ENCODE measurements at places on chromosomes 2 and 18.

DNA sequence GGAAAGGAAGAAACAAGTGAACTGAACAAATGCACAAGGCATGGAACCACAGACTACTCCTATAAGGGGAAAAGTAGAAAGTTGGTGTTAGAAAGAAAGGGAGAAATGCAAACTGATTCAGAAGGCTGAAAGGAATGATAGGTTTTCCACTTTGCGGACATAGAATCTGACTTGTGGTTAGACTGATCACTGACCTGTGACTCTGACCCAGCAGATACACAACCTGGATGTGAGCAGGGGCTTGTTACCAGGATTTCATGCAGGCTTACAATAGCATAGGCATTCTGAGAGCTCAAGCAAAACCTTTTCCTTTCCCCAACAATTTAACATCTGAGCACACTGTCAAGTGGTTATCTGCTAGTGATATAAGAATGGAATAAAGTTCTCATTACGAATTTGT lies 237.0 kb upstream of the CDH20 start:
- DNase-seq = no peak

GRCh38 chr2:180657054-180657453 lies 323.4 kb upstream of the UBE2E3 start:
- DNase-seq = peak; percentile 93

- DNase-seq = peak; percentile 95
These were observed 680.2 kb downstream of the NYAP2 start for GRCh38 chr2:226079671-226080181.

GRCh38 chr18:10519366-10519765 lies 6.5 kb upstream of the NAPG start:
- no peak for DNase-seq

GRCh38 chr2:62340994-62341484 lies 145.1 kb downstream of the B3GNT2 start:
- peak; percentile 13 for DNase-seq

DNA sequence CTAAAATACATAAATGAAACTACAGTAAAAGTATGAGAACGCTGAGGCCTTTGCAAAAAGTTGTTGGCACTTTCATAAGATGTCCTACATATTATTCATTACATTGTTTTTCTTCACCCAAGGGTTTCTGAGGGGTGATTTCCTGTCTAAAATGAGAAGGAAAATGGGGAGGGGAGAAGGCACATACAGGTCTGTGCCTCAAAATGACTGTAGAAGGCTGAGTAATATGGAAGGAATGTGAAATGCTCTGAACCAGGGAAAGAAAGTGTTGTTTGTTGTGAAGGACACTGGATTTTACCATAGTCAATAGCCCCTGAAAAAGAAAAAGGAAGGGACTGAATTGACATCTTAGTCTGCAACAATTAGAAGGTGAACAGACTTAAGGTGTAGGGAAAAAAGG lies 99.5 kb upstream of the RNF152 start:
- DNase-seq = peak; percentile 92

GRCh38 chr18:48852292-48852691 lies 98.5 kb downstream of the SMAD7 start:
- peak; percentile 65 for DNase-seq

GRCh38 chr2:138486363-138487198 lies 15.0 kb upstream of the SPOPL start:
- no peak for DNase-seq

DNA sequence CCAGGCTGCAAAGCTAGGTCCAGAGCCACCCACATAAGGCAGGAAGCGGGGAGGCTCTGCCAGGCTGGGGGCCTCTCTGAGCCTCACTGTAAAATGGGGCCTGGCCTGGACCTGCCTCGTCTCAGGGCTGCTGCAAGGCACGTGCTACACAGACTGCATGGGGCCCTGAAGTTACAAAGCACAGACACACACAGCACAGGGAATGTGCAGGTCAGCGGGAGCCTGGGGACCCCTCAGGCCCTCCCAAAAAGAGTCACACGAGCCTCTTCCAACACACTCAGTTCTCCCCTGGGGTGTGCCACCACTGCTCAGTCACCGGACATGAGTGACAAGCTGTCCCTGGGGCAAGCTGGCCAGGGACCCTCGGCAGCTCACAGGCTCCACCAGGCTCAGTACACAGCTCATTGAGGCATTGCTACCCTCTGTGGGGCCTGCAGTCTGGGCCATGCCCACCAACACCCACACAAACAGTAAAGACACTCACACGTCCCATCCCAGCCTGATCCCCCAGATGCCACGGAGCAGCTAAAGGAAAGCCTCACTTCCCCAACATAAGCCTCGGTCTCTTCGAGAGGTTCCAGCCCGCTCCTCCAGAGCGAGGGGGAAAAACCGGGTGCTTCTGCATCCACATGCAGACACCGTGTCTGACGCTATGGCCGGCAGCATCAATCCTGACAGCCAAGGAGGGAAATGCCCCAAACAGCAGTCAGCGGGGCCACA lies 33.7 kb downstream of the BOK start:
- DNase-seq = no peak

DNA sequence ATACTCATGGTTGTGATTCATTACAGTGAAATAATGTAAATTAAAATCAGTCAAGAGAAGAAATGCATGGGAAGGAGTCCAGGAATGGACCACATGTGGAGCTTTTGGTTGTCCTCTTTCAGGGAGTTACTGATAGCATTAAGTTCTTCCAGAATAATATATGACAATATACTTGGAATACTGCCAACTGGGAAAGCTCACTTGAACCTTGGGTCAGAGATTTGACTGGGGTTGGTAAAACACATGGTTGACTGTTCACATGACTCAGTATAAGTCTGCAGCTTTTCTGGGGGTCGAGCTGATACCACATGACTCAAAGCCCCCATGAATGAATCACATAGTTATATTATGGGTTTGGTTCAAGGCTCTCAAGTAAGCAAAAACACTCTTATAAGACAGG lies 1109.0 kb upstream of the CHAC2 start:
- no peak for DNase-seq

- DNase-seq = no peak
These were observed 143.4 kb downstream of the NDUFA10 start for GRCh38 chr2:239881561-239882320.

DNA sequence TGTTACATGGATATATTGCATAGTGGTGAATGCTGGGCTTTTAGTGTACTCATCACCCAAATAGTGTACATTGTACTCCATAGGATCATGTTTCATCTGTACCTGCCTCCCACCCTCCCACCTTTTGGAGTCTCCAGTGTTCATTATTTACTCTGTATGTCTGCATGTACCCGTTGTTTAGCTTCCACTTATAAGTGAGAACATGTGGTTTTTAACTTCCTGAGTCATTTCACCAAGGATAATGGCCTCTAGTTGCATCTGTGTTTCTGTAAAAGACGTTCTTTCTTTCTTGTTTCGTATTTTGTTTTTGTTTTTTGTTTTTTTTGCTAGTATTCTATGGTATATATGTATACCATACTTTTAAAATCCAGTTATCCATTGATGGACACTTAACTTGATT lies 107.5 kb downstream of the MSTN start:
- no peak for DNase-seq

GRCh38 chr2:31810200-31810917 lies 200.4 kb downstream of the MEMO1 start:
- no peak for DNase-seq

GRCh38 chr18:58967751-58968254 lies 103.1 kb downstream of the ZNF532 start:
- DNase-seq = no peak

DNA sequence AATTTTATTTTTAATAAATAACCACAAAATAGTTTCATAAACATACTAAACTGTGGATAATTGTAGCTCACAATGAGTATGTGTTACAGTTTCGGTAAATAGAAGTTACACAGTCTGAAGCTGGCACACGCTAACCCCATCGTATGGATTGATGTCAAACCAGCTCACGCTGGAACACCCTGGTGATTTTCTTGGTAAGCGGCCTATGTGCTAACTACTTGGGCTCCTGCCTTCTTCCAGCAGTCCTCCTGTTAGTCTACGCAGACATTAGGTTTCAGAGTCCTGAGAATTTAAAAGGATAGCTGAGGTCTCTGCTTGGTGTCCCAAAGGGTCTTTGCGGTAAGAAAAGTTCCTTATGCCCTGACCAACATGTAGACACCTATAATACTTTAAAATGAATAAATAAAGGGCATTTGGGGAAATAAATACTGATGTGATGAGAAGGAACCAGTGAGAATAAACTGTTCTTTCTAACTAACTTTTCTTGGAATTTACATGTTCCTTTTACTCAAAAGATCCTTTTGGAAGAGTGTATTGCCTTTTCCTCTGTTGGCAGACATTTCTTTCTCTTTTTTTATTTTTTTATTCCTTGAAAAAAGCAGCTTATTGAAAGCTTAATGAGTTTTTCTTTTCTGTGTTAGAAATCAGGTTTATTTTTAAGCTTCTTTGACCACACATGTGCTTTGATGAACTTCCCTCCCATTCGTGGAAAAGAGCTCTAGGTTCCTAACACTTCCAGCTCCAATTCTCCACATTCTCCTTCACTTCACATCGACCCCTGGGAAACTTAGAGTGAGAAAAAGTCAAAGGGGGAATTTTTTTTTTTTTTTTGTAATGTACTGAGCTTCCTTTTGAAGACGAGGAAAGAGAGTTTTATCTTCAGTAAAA lies 322.2 kb downstream of the IRS1 start:
- no peak for DNase-seq

DNA sequence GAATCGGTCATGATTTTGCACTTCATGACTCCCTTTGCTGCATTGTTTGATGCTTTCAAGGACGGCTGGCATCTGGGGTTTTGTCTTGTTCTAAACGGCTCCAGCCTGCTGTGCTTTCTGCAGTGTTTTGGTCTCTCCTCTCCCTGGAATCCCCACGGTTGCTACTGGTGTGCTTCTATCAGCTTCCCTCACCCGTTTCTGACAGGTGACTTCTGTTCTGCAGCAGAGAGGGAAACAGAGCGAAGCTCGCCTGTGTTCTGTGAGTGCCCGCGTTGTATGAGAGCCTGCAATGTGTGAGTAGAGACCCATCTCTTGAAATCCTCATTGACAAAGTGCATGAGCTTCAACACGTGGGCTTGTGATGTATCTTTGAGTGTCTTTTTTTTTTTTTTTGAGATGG lies 102.8 kb downstream of the DCDC2C start:
- no peak for DNase-seq

DNA sequence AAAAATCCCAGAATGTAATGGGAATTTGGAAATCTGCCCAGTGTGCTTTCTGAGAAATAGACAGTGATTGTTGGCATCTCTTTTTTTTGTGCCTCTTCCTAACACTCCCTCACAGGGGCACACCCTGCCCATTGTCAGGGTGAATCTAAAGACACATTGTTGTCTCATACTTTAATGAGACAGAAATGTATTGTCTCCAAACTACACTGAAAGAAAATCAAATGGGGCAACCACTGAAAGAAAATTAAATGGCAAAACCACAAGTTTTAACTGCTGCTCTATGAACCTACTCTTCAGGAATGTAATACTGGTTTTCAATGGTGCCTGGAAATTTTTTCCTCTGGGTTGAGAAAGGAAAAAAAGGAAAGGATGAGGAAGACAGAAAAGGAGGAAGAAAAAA lies 43.2 kb upstream of the GLS start:
- DNase-seq = peak; percentile 82

DNA sequence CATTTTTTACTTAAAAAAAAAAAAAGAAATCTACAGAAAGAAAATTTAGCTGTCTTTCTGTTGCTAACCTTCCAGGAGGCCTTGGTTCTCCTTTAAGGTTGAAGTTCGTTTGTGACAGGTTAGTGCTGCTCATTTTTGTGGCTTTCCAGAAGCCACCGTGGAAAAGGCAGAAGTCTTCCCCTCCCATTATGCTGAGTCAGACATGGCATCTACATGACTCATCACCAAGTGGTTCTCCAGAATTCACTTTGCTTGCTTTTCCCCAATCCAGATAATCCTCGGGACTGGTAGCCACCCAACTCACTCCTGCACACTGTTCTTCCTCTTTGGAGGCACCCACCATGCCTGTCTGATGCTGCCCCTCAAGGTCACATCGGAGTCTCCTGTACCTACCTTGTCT lies 228.7 kb downstream of the PIK3C3 start:
- peak; percentile 74 for DNase-seq

DNA sequence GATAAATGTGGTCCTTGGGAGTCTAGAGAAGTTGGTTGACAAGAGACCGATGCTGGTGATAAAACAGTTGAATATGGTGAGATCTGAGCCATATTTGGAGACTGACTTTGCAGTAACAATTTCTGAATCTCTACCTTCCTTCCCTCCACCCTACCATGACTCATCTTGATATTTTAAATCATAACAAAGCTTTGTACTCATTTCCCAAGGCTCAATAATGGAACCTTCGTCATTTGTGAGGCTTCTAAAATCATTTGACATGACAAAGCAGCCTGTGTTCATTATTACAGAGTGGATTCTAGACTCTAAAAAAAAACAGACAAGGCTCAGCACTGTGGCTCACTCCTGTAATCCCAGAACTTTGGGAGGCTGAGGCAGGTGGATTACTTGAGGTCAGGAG lies 38.5 kb upstream of the PDCL3 start:
- DNase-seq = peak; percentile 58

GRCh38 chr2:10365412-10365811 lies 62.7 kb downstream of the HPCAL1 start:
- DNase-seq = no peak

DNA sequence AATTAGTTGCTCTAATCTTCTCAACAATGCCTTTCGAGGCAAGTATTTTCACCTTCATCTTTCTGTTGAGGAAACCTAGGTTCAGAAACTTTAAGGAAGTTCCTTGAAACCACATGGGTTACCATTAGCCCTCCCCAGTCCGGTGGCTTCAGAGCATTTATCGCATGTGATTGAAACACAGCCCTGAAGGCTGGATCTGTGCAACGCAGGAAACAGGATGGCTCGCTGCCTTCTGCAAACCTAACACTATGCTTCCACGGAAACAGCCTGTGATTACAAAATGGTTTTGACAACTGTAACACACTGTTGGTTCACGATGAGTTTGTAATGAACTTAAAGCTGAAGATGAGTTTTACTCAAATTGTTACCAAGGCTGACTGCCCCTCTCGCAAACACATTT lies 68.5 kb downstream of the EPB41L3 start:
- DNase-seq = no peak

- peak; percentile 45 for DNase-seq
These were observed 5.1 kb downstream of the ZNF236 start for GRCh38 chr18:76827205-76828200.

GRCh38 chr2:60707750-60708371 lies 48.2 kb upstream of the PAPOLG start:
- peak; percentile 60 for DNase-seq

GRCh38 chr18:58937071-58937886 lies 72.6 kb downstream of the ZNF532 start:
- DNase-seq = peak; percentile 65

DNA sequence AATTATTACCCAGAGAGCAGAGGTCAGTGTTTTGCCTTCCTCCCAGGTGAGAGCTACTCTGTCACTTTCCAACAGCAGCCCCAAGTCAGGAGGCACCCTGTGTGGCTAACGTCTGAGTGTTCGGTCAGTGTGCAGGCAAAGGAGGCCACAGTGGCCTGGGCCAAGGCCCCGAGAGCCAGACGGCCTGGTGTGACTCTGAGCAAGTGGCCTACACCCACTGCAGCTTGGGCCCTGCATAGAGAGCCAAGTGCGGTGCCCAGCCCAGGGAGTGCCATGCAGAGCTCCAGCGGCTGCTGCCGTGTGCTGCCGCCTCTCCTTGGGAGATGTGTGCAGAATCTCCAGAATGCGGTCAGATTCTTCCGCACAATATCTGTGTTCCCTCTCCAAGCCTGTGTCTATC lies 70.4 kb downstream of the GNAL start:
- no peak for DNase-seq

Measured in ELR (cell line).